ENCODE measurements at places on chromosomes 12 and 14.

- DNase-seq: no peak
These were observed 88.8 kb downstream of the ACTN1 start for GRCh38 chr14:68890173-68890931.

GRCh38 chr14:89628521-89628920 lies 211.5 kb upstream of the FOXN3 start:
- no peak for DNase-seq

- DNase-seq: no peak
These were observed 31.7 kb downstream of the DGLUCY start for GRCh38 chr14:91145391-91146160.

- DNase-seq: no peak
These were observed 132.8 kb downstream of the DACT1 start for GRCh38 chr14:58770491-58770982.

DNA sequence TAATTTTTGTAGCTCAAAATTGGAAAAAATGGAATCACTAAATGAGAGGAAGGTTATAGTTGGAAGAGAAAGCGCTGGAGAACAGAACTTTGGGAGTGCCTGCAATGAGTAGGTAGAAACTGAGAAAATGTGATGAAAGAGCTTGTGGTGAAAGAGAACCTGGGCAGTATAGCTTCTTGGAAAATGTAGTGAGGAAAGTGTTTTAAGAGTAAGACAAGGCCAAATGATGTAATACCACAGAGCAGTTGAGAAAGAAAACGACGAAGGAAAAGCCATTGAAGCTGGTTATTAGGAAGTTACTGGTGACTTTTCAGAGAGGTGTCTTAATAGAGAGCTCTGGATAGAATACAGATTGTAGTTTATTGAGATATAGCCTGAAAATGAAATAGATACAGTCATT lies 255.3 kb downstream of the AEBP2 start:
- DNase-seq: no peak

- no peak for DNase-seq
These were observed 108.6 kb downstream of the VRK1 start for GRCh38 chr14:96905825-96906224.

DNA sequence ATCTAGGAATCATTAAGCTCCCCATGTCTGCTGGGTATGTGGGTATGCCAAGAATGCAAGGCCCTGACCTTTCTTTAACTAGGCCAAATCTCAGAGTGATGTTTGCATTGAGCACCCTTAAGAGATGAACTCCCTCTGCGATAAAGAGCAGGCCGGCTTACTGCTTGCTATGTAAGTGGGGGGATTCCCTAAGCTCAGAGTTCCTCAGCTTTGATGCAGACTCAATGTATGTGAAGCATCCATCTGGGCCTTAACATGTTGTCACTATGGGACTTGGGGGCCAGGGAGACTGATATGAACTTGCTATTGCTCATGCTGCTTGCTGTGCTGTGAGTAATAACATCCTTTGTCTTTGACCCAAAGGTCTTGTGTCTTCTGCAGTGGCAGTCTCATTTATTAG lies 149.7 kb downstream of the C12orf75 start:
- no peak for DNase-seq

- DNase-seq: no peak
These were observed 44.5 kb upstream of the AP4S1 start for GRCh38 chr14:30980980-30981379.

GRCh38 chr12:119154435-119154818 lies 24.3 kb upstream of the HSPB8 start:
- peak; percentile 9 for DNase-seq

- DNase-seq: no peak
These were observed 310 bp downstream of the BICDL1 start for GRCh38 chr12:119989361-119989730.

- no peak for DNase-seq
These were observed 165.7 kb downstream of the TBX5 start for GRCh38 chr12:114240288-114240687.

GRCh38 chr12:100348657-100349454 lies 8.0 kb upstream of the SLC17A8 start:
- DNase-seq: peak; percentile 6

- DNase-seq: no peak
These were observed 91.7 kb upstream of the SFSWAP start for GRCh38 chr12:131619106-131619642.

DNA sequence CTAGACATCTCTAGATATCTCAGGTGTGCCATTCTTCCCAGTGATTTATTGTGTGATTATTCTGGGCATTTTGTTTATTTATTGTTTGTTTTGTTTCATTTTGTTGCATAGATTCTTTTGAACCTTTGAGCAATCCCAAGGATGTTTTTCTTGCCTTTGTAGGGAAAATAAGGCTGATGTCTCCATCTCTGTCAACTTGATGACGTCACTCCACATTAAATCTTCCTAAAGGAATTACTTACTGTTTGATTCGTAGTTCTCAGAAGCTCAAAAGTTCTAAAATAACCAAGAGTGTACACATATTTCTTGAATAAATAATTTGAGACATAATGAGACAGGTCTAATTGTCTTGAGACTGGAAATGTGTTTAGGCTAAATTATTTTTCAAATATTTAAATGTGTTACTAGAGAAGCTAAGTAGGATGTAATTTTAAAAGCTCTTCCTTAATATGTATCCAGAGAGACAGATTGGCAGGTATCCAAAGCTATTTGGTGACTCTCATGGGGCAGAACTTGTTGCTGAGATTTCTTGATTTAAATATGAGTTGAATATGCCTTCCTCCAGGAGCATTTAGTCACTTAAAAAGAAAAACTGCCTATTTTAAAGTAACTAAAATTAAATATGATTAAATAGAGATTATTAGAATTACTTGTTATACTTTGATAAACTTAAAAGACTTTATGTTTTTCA lies 128.7 kb downstream of the CNTN1 start:
- DNase-seq: no peak

- DNase-seq: no peak
These were observed 117.6 kb upstream of the TMCC3 start for GRCh38 chr12:94767956-94768355.

DNA sequence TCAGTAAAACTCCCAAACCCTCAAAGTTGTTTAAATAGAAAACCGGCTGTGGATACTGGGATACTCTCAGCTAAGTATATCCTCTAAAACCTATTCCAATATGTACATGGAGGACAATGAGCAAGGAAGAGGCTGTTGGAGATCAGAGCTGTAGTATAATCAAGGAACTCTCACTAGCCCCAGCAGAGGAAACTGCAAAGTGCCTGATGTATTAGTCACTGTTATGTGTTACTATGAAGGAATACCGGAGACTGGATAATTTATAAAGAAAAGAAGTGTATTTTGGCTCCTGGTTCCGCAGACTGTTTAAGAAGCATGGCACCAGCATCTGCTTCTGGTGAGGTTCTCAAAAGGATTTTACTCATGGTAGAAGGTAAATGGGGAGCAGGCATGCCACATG lies 65.6 kb upstream of the RPL10L start:
- no peak for DNase-seq

DNA sequence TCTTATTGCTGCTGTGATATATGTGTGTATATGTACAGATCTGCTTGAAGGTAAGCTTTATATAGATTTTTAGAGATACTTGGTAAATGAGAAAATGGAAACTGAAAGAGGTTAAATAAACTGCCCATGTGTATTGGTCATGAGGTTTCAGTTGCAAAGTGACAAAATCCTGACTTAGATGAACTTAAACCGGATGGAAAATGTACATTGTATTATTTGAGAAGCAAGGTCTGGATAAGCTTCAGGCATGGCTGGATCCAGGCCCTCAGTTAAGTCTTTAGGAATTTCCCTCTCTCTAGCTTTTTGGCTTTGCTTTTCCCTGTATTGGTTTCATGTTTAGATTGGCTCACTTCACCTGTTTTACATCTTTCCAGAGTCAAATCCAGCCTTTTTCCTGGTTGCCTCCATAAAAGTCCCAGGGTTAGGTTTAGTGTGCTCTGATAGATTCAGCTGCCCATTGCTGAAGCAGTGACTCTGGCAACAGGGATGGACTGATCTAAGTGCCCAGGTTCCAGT lies 21.0 kb upstream of the MAP1LC3B2 start:
- DNase-seq: peak; percentile 83

DNA sequence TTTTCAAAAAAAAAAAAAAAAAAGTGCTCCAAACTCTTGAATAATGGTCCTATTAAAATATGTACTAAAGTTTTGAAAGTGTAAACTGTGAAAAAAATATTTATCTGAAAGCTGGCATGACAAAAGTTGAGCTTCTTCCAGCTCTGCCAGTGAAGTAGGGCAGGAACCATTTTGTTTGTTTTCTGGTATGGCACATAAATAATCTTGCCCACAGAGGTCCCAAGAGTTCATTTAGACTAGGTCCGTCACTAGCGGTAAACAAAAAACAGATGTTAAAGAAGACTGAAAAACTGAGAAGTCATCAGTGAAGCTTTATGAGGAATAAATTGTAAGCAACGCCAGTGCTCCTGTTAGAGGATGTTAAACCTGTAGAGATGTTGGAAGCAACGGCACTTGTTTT lies 7.0 kb downstream of the ERP27 start:
- no peak for DNase-seq

DNA sequence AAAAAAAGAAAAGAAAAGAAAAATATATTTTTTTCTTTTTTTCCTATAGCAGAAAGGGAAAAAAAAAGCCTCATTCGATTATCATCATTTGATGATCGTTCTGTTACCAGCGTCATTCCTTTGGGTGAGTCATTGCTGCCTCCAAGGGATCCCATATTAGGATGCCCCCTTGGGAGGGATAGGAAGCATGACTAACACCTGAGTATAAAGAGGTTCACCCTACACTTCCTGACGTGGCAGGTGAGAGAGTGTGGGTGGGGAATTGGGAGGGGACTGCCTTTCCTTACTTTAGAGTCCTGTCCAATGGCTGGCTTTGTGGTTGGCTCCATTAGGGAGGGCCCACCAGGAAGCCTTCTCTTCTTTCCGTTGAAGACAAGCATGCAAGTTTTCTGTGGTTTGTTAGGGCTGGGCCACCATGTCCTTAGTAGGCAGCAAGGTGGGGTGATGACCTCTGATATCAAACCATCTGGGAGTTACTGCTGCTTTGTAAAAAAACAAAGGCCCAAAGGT lies 56.1 kb upstream of the FUT8 start:
- peak; percentile 42 for DNase-seq

DNA sequence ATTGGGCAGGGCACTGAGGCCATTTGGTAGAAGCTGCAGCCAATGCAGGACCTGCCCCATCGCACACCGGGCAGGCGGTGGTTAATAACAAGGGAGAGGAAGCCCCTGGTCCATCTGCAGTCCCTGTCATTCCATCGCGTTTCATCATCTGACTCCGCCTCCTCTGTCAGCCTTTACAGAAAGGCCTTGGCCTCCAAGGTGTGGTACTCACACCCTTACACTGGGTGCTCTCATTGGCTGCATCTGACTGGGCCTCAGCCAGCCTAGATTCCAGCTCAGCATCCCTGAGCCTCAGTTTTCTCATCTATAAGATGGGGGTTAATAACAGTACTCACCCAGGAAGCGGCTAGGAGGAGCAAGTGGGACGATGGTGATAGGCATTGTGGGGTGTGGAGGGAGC lies 14.7 kb upstream of the HHIPL1 start:
- DNase-seq: no peak

DNA sequence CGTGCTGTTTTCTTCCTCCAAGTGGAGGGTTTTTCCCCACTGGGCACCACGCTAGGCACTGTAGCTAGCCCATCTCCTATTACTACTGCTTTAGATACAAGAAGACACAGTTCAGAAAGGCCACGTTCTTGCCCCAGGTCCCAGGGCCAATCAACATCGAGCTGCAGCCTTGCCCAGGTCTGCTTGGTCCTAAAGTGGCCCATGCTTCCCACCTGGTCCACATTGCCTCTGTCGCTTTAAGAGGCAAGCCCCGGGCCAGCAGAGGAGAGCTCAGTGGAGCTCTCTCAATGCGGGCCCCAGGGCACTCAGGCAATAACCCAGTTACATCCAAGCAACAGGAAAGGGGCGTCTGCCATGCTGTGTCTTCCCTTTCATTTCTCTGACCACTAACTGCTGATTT lies 148.1 kb downstream of the CALM1 start:
- DNase-seq: no peak

GRCh38 chr12:9642606-9643265 lies 26.8 kb upstream of the CLEC2D start:
- DNase-seq: peak; percentile 37

- no peak for DNase-seq
These were observed 15.8 kb downstream of the JAG2 start for GRCh38 chr14:105152794-105153241.

GRCh38 chr14:47526591-47527244 lies 148.7 kb downstream of the MDGA2 start:
- no peak for DNase-seq

GRCh38 chr12:79057540-79057939 lies 193.0 kb downstream of the SYT1 start:
- no peak for DNase-seq

DNA sequence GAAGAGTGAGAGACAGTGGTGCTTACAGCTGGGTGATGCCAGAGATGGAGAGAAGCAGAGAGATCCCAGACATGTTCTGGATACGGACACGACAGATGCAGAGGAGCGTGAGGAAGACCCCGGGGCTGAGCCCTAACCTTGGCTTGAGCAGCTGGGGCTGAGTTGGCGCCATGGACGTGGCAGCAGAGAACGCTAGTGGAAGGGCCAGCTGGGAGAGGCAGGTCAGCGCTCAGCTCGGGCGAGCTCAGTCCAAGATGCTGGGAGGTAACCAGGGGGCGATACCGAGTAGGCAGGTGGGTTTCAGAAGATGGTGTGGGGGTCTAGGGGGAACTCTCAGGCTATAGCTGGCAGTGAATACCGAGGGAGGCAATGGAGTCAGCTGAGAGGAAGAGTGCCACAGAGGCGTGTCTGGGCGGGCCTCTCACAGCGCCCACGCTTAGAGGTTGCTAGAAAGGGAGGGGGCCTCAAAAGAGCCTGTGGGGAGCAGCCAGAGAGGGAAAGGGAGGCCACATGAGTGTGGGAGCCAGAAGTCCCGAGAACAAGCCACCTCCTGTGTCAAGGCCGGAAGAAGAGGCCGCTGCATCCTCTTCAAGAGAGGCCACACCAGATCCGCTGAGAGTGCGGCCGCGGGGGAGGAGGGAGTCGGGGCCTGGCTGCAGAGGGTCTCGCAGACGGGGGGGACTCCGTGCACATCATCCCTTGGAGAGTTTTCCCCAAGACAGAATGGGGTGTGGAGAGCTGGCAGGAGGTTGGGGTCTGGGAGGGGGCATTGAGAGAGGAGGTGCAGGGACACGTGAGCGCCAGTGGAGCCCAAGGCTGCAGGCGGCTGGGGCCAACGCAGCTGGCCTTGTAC lies 57.0 kb upstream of the DIO3 start:
- DNase-seq: no peak

DNA sequence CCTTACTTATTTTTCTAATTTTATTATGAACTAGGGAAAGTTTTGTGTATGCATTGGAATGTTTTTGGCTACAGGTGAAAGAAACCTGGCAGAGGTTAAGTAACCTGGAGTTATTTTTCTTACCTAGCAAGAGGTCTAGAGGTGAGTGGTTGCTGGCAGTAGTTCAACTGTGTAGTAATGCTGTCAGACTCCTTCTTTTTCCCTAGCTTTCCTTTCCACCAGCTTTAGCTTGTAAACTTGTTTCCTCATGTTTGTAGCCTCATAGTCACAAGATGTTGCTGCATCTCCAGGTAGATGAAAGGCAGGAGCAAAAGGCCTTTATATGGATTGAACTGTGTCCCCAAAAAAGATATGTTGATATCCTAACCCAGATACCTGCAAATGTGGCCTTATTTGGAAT lies 105.1 kb upstream of the AMIGO2 start:
- DNase-seq: no peak

Data from GM12865 (cell line).